ENCODE measurements at places on chromosomes 13 and 19. TPM values are rescaled to one million over a fixed set of nuclear protein-coding genes. Genes with fewer than 3 reads are reported as not detected.

- no peak for DNase-seq
Measured at GRCh38 chr19:51531349-51532315, at the start of gene SIGLEC6. SIGLEC6 (minus strand) TSS chr19:51531670; CDS start chr19:51531648, 22 bp downstream.

FXYD7 gene
- not detected for total RNA-seq

DNA sequence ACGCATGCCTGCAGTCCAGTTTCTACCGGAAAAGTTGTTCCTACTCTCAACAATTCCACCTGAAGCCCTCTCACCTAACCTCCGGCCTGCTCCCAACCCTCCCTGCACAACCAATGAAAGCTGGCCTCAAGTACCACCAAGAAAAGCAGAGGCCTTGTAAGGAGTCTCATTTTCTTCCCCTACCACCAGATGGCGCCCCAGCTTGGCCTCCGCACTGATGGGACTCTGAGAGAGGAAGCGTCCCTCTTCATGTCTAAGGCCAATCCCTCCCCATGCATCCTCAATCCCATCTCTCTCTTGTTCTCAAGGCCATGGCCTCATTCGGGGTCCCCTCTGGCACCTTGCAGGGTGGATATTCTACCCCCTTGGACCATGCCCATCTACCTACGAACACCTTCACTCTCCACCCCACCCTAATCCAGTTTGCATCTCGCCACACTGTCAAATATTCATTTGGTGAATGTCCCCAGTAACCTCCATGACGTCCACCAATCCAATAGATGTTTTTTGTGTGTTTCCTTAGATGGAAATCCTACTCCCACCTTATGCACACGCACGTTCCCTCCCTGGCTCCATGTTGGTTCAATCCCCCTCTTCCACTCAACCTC lies 412.8 kb downstream of the ZNF536 start:
- no peak for DNase-seq

ELL gene
- total RNA-seq: 8.2 TPM

- DNase-seq: no peak
Measured at GRCh38 chr13:87677043-87677495, 5.9 kb downstream of the SLITRK5 start.

DNA sequence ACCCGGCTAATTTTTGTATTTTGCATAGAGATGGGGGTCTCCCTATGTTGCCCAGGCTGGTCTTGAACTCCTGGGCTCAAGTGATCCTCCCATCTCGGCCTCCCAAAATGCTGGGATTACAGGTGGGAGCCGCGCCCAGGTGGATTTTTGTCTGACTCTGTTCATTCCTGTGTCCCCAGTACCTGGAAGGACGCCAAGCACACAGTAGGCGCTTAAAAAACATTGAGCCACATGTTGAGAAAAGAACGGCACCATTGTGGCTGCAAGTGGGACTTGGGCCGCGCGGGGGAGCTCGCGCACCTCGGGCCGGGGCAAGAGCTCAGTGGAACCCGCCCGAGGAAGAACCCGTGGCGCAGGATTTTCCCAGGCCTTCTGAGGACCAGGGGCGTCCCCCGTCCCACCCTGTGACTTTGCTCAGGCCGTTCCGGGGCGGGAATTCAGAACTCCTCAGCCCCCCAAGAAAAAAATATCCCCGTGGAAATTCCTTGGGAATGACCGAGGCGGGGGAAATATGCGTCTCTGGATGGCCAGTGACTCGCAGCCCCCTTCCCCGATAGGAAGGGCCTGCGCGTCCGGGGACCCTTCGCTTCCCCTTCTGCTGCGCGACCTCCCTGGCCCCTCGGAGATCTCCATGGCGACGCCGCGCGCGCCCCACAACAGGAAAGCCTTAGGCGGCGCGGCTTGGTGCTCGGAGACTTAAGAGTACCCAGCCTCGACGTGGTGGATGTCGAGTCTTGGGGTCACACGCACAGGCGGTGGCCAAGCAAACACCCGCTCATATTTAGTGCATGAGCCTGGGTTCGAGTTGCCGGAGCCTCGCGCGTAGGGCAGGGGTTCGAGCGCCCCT lies 1.4 kb upstream of the ICAM1 start:
- peak; percentile 56 for DNase-seq

Measured in NCI-H460 (cell line).